ENCODE measurements at places on chromosomes 1 and 21. TPM values are rescaled to one million over a fixed set of nuclear protein-coding genes. Genes with fewer than 3 reads are reported as not detected.

DNA sequence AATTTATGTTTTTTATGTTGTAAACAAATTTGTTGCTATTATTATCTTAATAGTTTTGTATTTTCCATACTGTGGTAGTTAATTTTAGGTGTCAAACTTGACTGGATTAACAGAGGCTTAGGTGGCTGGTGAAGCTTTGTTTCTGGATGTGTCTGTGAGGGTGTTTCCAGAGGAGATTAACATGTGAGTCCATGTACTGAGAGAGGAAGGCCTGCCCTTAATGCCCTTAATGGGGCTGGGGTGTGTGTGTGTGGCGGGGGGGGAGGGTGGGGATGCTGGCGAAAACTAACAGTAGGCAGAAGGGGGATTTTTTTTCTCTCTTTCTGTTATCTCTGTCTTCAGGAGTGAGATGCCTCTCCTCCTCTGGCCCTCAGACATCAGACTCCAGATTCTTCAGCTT, 1.9 kb downstream of the OR14A16 start:
- H3K36me3 ChIP-seq, result no peaks in the 10 kb centered on the region
- H3K27ac ChIP-seq, result no peak overlapping the region
- no peak overlapping the region for H3K4me3 ChIP-seq
- H3K4me1 ChIP-seq, result no peaks in the 10 kb centered on the region
- DNase-seq, result no peak
- no peaks in the 10 kb centered on the region for H3K27me3 ChIP-seq

- H3K4me1 ChIP-seq, result no peaks in the 10 kb centered on the region
- H3K36me3 ChIP-seq, result peaks cover 31% of the 10 kb centered on the region
- no peak overlapping the region for H3K27ac ChIP-seq
- H3K4me3 ChIP-seq, result no peak overlapping the region
These were observed 179.9 kb downstream of the VPS13D start for GRCh38 chr1:12409681-12410080.

- no peaks in the 10 kb centered on the region for H3K36me3 ChIP-seq
- H3K27me3 ChIP-seq, result no peaks in the 10 kb centered on the region
- no peaks in the 10 kb centered on the region for H3K4me1 ChIP-seq
- H3K4me3 ChIP-seq, result no peak overlapping the region
- no peak for DNase-seq
- no peak overlapping the region for H3K27ac ChIP-seq
These were observed 5.1 kb downstream of the APOBEC4 start for GRCh38 chr1:183648042-183648441.

DNA sequence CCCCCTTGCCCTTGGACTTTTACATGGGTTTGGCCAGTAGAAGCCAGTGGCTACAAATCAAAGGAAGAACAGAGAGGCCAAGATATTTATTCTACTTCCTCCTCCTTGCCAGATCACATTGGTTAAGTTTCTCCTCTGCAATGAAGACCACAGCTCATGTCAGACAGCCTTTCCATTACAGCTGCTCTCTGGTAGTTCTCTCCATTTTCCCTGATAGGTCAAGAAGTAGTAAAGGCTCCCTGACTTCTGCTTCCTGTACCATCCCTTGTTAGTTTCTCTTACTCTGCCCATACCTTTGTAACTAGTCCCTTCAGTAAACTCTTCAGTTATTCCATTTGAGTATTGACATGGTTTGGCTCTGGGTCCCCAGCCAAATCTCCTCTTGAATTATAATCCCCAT, 27.8 kb downstream of the NME7 start:
- no peaks in the 10 kb centered on the region for H3K4me1 ChIP-seq
- no peak overlapping the region for H3K4me3 ChIP-seq
- DNase-seq, result no peak
- no peaks in the 10 kb centered on the region for H3K27me3 ChIP-seq
- peaks cover 25% of the 10 kb centered on the region for H3K36me3 ChIP-seq
- H3K27ac ChIP-seq, result no peak overlapping the region

DNA sequence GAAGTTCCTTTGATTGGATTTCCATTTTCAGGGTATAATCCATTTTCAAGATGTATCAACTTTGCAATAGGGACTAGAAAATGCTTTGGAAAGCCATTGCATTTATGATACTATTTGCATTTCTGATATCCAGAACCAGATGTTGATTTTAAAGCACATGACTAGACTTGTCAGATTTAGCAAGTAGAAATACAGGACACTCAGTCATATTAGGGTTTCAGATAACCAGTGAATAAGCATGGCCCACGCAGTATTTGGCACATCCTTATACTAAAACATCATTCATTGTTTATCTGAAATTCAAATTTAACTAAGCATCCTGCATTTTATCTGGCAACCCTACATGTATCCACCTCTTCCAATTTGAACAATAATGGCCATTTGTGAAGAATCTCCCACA, 113.3 kb upstream of the DPT start:
- no peaks in the 10 kb centered on the region for H3K4me1 ChIP-seq
- H3K4me3 ChIP-seq, result no peak overlapping the region
- H3K27ac ChIP-seq, result no peak overlapping the region
- DNase-seq, result no peak
- H3K36me3 ChIP-seq, result peaks cover 5% of the 10 kb centered on the region
- no peaks in the 10 kb centered on the region for H3K27me3 ChIP-seq

CYP4A22 gene
- total RNA-seq, result not detected

EFCAB14 gene
- 42.2 TPM for total RNA-seq

Measured in H9 (cell line).